Stomach (tissue), 19 donors: ENCODE measurements at places on chromosomes 1 and 21. TPM values are rescaled to one million over a fixed set of nuclear protein-coding genes. Genes with fewer than 3 reads are reported as not detected.
A peak's percentile ranks its signal among the peaks of the same experiment; 100 is the strongest.

DNA sequence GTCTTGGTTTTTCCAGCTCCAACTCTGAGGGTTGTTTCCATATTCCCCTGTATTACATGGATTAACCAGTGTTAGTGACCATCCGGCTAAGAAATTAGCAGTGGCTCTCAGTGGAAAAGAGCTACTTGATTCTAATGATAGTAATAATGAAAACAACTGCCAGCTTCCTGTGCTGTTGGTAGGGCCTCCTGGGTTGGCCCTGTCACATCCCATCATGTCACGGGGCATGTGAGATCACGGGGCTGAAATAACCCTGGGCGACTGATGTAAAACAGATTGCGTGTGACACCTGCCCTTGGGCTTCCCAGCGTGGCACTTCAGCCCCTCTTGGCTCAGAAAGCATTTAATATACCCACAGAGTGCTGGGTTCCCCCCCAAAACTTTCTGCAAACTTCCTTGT, 149.0 kb downstream of the ROR1 start:
- no peak for DNase-seq

GRCh38 chr21:36992671-36993070, 13.8 kb upstream of the RIPPLY3 start:
- DNase-seq: peak; percentile 34

GRCh38 chr1:150066838-150067183, 765 bp upstream of the VPS45 start:
- peak; percentile 31 for DNase-seq

DNA sequence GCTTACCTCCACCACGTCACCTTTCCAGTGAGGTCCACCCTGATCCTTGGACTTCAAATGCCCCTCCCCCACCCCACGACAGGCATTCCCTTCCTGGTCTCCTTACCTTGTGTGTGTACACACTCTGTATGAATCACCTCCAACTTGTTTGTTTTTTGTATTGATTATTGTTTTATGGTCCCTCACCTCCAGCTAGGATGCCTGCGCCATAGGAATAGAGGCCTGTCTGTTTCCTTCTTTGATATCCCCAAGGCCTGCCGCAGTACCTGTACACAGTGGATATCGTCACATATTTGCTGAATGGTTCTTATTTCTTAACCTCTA, 219.6 kb upstream of the POU3F1 start:
- peak; percentile 57 for DNase-seq

SERPINC1 gene
- not detected for total RNA-seq

GRCh38 chr1:117003223-117003875, 1.8 kb downstream of the CD101 start:
- no peak for DNase-seq

GRCh38 chr1:181180407-181181031, 92.0 kb downstream of the IER5 start:
- DNase-seq: no peak

COL16A1 gene
- 118 TPM for total RNA-seq

DNA sequence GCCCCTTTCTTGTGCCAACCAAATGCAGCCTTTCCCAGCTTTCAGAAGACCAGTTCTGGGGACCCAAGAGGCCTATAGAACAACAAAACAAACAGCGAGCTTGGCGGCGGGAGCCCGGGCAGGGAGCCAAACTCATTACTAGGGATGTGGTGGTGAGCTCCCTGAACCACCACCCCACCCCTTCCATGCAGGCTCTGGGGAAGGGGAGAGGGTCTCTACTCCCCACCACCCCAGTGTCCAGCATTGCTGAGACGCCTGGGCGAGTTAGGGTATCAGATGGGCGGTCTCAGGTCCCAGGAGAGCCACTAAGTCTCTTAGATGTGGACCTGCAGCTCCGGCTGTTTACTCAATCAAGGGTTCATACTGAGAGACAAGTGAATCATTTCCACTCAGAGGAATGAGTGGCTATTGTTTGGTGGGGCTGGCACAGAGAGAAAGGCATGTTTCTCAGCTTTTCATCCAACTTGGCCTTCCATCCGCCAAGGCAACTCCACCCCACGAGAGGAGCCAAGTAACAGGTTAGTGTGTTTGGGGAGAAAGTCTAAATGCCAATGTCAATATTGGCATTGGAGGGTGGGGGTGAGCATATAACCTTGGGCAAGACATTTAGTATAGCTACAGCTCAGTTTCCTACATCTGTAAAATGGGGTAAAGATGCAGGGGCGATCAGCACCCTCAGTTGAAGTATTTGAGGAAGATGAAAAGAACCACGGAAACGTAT, 40.9 kb downstream of the PLXNA2 start:
- peak; percentile 81 for DNase-seq

GPX7 gene
- total RNA-seq: 57.6 TPM

DNA sequence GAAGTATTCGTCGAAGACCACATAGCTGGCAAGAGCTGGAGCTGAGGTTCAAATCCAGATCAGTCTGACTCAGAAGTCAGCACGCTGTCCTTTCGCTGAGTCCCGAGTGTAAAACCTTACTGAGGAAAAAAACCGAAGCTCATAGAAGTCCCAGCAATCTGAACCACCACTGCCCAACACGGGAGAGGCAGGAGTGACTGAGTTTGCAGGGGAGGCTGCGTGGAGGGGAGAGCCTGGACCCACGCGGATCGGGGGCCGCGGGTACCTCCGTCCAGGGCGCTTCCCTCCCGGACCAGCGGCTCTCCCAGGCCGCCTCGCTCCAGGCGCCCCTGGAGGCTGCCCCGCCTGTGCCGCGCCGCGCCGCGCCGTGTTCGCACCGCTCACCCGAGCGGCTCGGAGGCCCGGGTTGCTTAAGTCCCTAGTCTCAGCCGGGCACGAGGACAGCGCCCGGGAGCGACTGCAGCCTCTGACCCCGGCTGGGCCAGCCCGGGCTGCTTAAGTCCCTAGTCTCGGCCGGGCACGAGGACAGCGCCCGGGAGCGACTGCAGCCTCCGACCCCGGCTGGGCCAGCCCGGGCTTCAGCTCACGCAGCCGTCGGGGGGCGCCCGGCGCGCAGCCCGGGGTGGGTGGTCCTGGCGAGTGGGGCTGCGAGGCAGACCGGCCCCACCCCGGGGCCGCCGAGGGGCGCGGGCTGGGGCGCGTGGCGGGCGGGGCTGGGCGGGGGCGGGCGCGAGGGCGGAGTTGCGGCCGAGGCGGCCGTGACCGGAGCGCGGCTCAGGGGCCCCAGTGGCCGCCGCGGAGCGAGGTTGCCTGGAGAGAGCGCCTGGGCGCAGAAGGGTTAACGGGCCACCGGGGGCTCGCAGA, at the start of gene ADAMTSL4:
Gene ADAMTSL4, plus strand, starts transcription at position 777 of the 864 bp plus-strand sequence. CDS start 2,881 bp downstream, outside the sequence.
- DNase-seq: peak; percentile 88

DNA sequence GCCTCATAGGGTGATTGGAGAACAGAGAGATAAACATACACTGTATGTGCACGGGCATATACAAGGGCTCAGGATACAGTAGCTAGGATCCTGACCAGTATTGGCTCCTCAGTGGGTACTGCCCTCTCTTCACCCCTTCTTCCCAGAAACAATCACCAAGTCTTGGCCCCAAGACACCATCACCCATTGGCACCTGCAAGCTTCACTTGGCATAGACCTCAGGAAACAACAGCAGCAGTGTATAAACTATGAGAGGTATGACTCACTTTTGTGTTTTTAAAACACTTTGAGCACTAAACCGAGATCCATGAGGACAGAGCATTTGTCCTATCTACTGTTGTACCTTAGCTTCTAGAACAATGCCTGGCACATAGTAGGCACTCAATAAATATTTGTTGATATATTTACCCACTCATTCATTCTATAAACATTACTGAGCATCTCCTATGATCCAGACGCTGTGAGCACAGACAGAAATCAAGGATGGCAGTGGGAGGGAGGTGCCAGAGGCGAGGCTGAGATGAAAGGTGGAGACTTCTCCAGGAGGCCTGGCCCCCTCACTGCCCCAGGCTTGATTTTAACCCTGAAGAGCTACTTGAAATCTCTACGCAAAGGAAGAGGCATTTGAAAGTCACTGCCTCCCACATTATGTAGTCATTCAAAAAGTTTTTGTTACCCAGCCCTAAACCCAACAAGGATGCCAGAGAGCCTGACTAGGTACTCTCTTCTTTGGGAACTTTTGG, 95.2 kb downstream of the CAMK2N1 start:
- no peak for DNase-seq

GRCh38 chr1:246488674-246489073, 18.4 kb downstream of the SMYD3 start:
- DNase-seq: no peak

GRCh38 chr1:232856541-232856940, 51.3 kb downstream of the MAP10 start:
- DNase-seq: no peak

DNA sequence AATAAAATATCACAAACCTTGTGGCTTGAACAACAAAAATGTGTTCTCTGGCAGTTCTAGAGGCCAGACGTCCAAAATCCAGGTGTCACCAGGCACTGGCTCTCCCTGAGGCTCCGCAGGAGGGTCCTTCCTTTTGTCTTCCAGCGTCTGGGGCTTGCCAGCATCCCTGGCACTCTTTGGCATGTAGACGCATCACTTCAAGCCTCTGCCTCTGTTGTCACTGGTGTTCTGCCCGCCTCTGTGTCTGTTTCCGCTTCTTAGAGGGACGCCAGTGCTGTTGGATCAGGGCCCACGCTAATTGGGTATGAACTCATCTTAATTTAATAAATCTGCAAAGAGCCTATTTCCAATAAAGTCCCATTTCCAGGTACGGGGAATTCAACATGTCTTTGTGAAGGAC, 273.7 kb upstream of the C1orf174 start:
- DNase-seq: no peak

- DNase-seq: no peak
These were observed 10.2 kb downstream of the PLXNA2 start for GRCh38 chr1:208233978-208234377.

GRCh38 chr1:170853867-170854266, 81.5 kb upstream of the MROH9 start:
- DNase-seq: no peak

- DNase-seq: no peak
These were observed 1.2 kb downstream of the TAL1 start for GRCh38 chr1:47230692-47231300.

GRCh38 chr21:44521928-44522752, 17.9 kb downstream of the KRTAP10-1 start:
- DNase-seq: no peak

DNA sequence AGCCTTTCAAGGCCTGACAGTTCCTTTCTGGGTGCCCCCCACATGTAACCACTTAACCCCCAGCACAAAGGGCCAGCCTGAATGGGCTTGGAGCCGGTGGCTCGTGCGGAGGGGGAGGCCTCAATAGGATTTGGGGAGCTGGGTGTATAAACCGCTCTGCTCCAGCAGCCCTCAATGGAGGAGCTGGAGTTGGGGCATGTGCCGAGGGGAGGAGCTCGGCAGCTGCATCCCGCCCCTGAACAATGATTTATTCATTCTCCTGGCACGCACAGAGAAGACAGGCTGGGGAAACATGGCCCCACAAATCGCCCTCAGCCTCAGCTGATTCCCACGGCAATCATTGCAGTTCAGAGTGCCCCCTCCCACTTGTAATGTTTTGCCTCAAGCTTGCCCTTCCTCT, 6.9 kb upstream of the C1orf216 start:
- DNase-seq: peak; percentile 79
